ENCODE measurements at places on chromosomes 6 and 20. TPM values are rescaled to one million over a fixed set of nuclear protein-coding genes. Genes with fewer than 3 reads are reported as not detected.

The ZNF311 gene
- 1.5 TPM for total RNA-seq

The NNAT gene
- total RNA-seq = 24.1 TPM

The HLA-DPA1 gene
- total RNA-seq = 15.6 TPM

The NUP43 gene
- 27.6 TPM for total RNA-seq

The TSHZ2 gene
- 11.8 TPM for total RNA-seq

The SLC17A3 gene
- not detected for total RNA-seq

The RNGTT gene
- total RNA-seq = 28.4 TPM

The PSORS1C1 gene
- total RNA-seq = 0.41 TPM

The DLL1 gene
- 25.0 TPM for total RNA-seq

The SYNCRIP gene
- 79.6 TPM for total RNA-seq

The CTAGE9 gene
- total RNA-seq = not detected

The ADGB gene
- 0.10 TPM for total RNA-seq

The SLC22A7 gene
- not detected for total RNA-seq

The CYP24A1 gene
- 0.41 TPM for total RNA-seq

The FAM229B gene
- total RNA-seq = 12.1 TPM

The CDH4 gene
- total RNA-seq = 1.1 TPM

The GSTA2 gene
- total RNA-seq = not detected

The MYO6 gene
- 17.0 TPM for total RNA-seq

The UST gene
- total RNA-seq = 15.0 TPM

The ZBTB9 gene
- total RNA-seq = 5.4 TPM

The HRH3 gene
- total RNA-seq = 0.62 TPM

The DDRGK1 gene
- total RNA-seq = 20.3 TPM

The DDX43 gene
- 1.1 TPM for total RNA-seq

The OPRL1 gene
- total RNA-seq = 0.62 TPM

The CYP21A2 gene
- 1.0 TPM for total RNA-seq

The MAPK13 gene
- total RNA-seq = 12.2 TPM

The OR12D3 gene
- not detected for total RNA-seq

The ZSCAN23 gene
- total RNA-seq = 7.3 TPM

The CSE1L gene
- 70.9 TPM for total RNA-seq

The PLCB4 gene
- 16.4 TPM for total RNA-seq

The DEFB124 gene
- not detected for total RNA-seq

The ZNF334 gene
- total RNA-seq = 6.7 TPM

The MYLK2 gene
- 55.9 TPM for total RNA-seq

The MYMX gene
- total RNA-seq = 9.1 TPM

The HLA-DQA2 gene
- 0.31 TPM for total RNA-seq

The GPLD1 gene
- total RNA-seq = 1.3 TPM

The IDH3B gene
- total RNA-seq = 157 TPM

The ISM1 gene
- 7.6 TPM for total RNA-seq

The RPN2 gene
- total RNA-seq = 119 TPM

The SIM1 gene
- total RNA-seq = 2.4 TPM

The ABHD16A gene
- 46.2 TPM for total RNA-seq

The PTK6 gene
- total RNA-seq = 4.6 TPM

The CEP250 gene
- 37.1 TPM for total RNA-seq

The MMP24 gene
- total RNA-seq = 0.10 TPM

The RBPJL gene
- total RNA-seq = not detected

The CALHM5 gene
- total RNA-seq = 1.9 TPM

The CNR1 gene
- total RNA-seq = 0.51 TPM

The ABHD16B gene
- total RNA-seq = not detected

The MOCS1 gene
- 13.7 TPM for total RNA-seq

The TAGAP gene
- total RNA-seq = 3.6 TPM

The RHAG gene
- total RNA-seq = 3.0 TPM

The THBD gene
- 26.6 TPM for total RNA-seq
